ENCODE measurements at places on chromosomes 2 and 18.

GRCh38 chr18:59834267-59834666 is 65.5 kb upstream of the PMAIP1 start:
- DNase-seq = no peak

DNA sequence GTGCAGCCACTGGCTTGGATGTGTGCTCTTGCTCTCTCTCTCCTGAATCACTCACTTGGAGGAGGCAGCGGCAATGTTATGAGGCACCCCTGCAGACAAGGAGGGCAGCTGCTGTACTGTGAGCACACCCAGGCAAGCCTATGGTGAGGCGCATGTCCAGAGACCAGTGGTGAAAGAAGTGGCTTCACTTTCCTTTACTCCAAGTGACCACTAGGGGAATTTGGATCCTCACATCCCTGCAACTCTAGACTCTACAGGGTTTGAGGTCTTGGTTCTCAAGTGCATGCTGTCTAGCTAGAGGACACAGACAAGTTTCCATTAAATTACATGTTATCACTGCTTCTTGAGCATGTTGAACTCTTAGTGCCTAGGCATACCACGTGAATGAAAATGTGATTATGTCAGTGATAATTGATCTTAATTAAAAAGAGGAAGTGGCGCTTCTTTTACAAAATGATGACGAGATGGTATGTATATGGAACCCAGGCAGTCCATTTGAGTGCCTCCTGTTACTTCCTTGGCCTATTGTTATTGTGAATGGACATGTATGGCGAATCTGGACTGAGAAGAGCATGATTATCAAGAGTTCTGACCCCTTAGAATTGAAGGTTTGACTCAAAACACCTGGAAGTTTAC is 181.0 kb upstream of the CDH2 start:
- no peak for DNase-seq

DNA sequence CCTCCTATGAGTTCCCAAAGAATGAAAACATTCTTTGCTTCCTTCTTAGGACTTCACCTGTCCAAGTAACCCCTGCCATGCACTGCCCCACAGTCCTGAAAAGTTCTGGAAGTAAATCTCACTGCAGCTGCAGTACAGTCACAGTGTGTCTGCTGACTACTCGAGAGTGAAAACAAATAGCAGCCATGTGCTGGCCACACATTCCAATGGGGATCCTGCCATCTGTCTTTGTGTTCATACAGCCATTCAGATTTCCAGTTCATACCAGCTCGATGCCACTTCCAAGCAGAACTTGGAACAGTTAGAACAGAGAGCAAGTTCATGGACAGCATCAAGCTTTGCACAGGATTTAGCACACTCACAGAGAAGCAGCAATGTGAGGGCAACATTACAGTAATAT is 629.9 kb upstream of the ACVR2A start:
- DNase-seq = no peak

DNA sequence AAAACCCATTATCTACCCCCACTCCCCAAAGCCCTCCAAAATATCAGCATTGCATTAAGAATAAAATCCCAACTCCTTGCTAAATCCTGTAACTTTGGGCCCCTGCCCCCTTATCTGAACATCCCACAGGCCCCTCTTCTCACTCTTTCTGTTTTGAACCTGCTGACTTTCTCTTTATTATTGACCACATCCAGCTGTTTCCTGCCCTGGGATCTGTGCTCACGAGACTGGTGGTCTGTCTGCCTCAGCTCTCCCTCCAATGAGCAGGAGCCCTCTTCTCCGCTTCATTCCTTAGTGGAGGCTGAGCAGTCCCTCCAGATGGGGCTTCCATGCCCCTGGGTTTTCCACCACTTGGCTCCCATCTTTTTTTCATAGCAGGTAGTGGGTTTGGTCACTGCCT is 116.9 kb downstream of the ACKR3 start:
- DNase-seq = no peak

DNA sequence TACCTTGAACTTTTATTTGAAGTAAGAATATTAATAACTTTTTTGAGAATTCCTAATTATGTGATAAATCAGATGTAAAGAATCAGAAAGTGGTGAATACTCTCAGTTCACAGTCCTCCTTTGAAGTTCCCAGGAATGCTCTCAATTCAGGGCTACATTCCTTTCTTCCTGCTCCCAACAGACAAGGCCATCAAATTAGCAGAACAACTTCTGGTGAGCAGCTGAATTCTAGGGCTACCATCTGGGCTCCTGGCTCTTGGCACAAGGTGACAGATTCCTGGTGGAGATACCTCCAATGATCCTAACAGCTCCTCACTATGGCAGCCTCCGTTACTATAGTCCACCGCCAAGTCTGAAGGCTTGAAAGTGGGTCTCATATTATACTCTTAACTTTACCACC is 37.8 kb upstream of the OLA1 start:
- DNase-seq = no peak

DNA sequence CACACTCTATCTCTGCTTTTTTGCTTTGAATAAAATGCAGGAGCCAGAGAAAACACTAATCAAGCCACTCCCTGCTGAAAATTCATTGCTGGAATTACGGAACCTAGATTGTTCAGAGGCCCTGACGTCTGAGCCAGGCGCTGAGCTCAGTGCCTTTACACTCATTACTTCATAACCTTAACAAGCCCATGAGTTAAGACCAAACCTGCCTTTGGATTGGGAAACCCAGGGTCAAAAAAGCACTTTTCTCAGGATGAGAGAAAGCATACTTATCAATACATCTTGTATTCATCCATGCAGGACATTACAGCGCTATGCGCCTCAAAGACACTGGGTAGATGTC is 762 bp downstream of the INO80C start:
- no peak for DNase-seq

DNA sequence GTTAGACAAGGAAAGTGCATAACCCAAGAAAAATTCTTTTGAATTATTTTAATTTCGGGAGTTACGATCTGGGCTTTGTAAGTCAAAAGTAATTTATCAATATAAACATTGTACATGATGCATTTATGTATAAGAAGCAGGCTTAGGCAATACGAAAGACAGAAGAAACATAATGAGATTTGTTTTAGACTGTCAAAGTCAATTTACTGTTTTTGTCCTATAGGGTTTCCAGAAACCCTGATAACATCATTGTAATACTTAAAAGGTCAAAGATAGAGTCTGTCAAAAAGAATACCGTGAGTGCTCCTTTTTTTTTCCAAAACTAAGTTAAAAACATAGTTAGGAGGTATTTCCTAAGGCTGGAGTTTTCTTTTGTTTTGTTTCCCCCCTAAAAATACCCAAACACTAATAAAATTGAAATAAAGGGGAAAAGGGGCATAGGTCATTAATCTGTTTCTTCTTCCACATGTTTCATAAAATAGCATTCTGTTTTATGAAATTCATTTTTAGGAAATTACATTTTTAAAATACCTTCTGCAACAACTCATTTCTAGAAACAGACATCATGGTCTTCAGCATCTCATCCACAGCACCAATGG is 16.1 kb downstream of the C1D start:
- no peak for DNase-seq

DNA sequence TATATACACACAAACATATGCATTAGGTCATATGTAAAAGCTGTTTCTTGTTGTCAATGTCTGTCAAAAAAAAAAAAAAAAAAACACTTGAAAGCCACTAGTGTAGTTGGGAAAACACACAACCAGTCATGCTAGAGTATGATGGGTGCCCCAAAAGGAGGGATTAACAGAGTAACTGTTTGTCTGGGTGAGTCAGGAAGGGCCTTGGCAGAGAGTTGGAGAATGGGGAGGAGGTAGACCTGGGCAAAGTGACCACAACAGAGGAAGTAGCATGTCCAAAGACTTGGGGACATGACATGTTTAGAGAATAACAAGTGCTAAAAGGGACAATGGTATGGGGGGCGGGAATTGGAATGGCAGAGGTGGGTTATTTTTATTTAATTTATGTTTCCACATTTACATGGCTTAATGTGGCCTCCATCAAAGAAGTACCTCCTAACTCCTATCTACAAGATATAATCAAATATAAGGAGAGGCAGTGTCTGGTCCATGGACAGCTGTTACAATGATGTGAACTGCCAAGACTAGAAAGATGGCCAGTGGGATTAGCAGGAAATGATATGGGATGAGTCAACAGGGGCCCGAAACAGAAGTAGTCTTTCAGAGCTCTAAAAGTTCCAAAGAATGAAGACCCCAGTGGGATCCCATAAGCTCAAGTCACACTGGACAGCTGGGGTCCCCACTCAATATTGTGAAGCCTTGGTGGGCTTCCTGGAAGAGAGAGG is 99.9 kb upstream of the ZFP36L2 start:
- DNase-seq = no peak

- DNase-seq = no peak
These were observed 22.4 kb downstream of the GAREM2 start for GRCh38 chr2:26195040-26195984.

DNA sequence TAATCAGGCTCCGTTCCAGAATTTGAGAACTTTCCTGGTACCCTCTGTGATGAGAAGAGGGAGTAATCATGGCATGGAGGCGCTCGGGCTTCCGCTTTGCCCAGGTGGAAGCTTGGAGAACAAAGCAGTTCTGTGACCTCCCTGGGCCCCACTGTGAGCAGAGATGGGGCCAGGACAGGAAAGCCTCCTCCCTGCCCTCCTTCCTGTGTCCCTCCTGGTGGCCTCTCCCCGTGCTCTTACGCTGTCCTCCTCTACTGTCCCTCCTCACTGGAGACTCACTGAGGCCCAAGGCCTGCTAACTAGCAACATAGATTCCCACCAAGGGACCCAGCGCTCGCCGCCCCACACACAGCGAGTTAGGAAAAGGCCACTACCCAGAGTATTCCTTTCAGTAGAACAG is 119.8 kb downstream of the MAPK4 start:
- no peak for DNase-seq

GRCh38 chr18:49081511-49082155 is 130.9 kb upstream of the SMAD7 start:
- no peak for DNase-seq

GRCh38 chr2:126946318-126947102 is 47.8 kb downstream of the TEX51 start:
- DNase-seq = no peak

- peak; percentile 76 for DNase-seq
These were observed 918 bp upstream of the NABP1 start for GRCh38 chr2:191676790-191677645.

GRCh38 chr18:76687304-76687962 is 134.9 kb upstream of the ZNF236 start:
- DNase-seq = no peak

GRCh38 chr2:12493031-12493513 is 223.7 kb upstream of the TRIB2 start:
- DNase-seq = peak; percentile 53

DNA sequence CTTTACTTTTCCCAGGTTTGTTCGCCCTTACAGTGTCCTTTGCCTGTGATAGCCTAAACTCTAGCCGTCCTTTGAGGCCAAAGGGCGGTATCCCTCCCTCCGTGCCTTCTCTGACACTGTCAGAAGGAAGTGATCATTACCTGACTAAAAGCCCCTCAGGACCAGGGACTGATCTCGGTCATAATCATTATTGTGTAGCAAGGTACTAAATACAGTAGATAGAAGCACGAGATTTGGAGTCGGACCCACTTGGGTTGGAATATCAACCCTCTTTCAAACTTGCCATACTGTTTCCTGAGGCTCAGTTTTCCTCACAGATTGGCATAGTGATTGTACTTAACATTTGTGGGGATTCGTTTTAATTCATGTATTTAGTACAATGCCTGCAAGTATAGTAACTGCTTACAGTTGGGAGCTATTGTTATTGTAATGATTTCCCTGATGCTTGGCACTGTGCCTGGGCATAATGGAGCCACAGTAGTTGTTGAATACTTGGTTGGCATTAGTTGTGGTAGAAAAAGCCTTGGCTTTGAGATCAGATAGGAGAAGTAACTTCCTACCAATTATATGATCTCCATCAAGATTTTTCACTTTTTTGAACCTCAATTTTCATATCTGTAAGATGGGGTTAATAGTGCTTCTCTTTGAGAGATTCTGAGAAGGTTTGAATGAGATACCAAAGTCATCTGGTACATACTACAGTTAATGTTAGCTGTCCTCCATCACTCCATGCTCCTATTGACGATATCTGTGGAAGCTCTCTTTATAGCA is 836 bp downstream of the STK11IP start:
- DNase-seq = no peak

- DNase-seq = no peak
These were observed 612.1 kb downstream of the KCNJ3 start for GRCh38 chr2:155310589-155310988.

DNA sequence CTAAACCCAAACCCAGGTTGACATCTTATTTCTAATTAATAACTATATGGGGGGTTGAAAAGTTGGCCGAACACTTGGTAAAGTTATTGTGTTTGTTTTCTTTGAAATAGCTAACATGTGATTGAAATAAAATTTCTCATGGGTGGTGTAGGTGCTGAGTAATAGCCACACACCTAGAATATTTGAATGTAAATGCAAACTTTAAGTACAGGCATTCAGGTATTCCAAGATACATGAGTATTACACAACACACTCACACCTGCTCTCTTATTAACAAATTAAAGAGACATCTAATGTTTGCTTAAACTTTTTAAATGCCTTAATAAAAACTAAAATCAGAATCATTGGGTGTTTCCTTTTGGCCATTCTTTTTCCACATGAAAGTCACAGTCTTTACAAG is 165.5 kb downstream of the EHBP1 start:
- DNase-seq = no peak

GRCh38 chr2:215970425-215970824 is 42.9 kb downstream of the MREG start:
- DNase-seq = no peak

- DNase-seq = no peak
These were observed 734.8 kb upstream of the NXPH2 start for GRCh38 chr2:139514951-139515350.

DNA sequence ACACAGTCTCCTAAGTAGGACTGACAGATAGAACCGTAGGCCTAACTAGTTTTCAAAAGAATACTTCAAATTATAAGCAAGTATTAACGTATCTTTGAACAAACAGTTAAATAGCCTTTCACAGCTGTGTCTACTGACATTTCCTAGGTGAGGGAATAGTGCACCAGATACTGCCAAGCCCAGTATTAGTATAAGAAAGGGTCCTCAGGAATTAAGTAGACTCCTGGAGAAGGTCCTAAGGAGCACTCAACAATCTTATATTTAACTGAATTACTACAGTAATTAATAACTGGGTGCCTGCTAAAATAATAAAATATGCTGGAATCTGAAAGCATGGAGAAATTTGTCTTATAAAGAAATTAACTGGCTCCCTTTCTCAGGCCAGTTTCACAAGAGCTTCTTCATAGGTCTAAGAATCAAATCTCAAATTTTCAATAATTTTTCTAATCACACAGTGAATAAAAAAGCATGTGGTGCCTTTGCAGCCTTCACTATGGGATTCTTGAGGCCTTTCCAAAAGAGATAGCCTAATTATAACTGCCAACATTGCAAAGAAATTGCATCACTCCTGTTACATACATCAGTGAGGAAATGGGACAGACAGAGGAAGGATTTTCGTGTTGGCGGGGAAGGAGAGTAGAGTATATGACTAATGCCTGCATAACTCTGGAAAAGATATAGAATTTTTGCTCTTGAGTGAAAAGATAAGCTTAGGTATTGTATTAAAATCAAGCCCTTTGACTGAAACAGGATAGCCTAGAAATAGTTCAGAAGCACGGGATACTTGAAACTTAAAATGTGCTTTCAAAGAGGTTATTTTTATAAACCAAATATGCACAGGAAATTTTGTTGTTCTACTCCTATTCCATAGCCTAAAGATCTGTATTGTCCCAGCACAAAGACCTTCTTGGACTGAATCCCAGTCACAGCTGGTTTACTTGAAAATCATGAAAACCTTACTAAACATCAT is 228.6 kb upstream of the STK17B start:
- DNase-seq = no peak

GRCh38 chr18:74278058-74278457 is 13.7 kb downstream of the CYB5A start:
- no peak for DNase-seq

All from CD4-positive, alpha-beta T cell treated with Interleukin-4 for 1 hour (primary cell).